ENCODE measurements at places on chromosomes 2 and 18.

GRCh38 chr18:46536215-46536874, 120.7 kb downstream of the LOXHD1 start:
- DNase-seq: no peak

DNA sequence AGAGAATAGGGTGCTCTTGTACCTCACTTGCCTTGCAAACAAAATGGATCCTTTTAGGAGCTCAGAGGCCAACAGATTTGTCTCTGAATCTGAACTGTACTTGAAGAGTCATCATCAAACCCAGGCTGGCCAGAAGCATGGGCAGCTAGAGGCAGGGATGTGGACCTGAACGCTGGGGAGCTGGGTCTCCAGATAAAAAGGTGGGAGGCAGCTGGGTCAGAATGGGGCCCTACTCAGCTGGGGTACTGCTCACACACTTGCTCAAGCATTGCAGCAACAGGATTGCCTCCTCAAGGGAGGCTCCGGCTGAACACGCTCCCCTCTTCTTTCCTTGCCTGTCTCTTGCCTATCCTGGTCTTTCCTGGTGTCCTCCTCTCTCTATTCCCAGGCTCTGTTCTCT, 57.3 kb upstream of the SIX3 start:
- DNase-seq: no peak

DNA sequence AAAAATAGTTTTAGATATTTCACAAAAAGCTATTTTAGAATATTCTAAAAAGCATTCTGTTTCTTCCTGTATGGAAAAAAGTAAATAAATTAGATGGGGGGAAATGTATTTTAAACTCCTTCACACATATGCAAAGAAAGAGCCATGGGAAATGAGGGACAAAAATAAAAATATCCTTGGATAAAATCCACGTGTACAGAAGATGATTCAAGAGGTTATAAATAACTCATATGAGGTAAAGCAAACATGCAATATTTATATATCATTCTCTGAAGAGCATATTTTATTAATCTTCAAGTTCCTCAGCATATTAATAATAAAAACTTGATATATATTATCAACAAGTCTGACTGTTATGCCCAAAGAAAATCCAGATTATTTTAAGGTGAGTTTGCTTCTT, 8.8 kb upstream of the GFPT1 start:
- no peak for DNase-seq

- no peak for DNase-seq
Observed at GRCh38 chr2:168550670-168551069, 94.6 kb downstream of the CERS6 start.

DNA sequence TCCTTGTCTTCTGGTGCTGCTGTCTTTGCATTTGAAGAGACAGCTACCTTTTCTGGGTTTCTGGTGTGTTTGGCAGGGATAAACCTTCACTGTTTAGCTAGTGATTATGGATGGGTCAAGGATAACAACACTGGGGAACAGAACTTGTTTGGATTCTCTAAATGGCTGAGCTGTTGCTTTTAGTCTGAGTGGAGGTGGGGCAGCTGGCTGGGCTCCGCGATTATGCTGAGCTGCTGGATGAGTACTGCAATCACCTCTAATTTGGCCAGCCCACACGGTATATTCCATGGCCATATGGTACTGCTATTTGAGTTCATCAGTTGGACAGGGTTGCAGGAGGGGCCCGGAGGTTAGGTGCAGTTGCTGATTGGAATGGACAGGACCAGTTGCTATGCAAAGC, 361.6 kb upstream of the TFPI start:
- no peak for DNase-seq

DNA sequence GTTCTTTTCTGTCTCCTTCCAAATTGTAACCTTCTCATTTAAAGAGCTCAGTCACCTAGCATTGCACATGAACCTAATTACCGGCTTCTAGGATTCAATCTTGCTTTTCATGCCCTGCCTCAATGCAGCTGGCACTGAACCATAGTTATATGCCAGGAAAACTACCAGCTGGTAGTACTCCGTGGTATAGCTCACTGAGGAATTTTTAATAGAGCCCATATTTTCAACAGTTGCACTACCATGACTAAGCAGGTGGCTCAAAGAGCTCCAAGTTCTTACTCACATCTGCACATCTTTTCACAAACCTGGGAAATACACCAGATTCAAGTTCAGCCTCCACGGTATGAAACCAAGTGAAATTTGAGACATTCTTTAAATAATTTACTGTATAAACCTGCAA, 363.5 kb downstream of the GRB14 start:
- no peak for DNase-seq

DNA sequence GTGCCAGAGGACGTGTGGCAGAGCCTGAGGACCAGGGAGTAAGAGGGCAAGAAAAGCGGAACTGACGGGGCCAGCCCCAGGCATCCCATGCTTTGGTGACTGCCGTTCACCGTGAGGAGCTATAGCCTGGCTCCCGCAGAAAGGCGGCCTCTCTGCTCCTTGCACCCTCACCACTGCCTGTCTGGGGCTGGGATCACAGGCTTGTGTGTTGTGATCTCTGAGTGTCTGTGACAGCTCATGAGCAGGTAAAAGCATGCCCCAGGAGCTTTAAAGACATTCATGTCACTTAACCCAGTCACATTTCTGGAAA, 266.8 kb upstream of the RAB6C start:
- DNase-seq: no peak

GRCh38 chr18:51645607-51646006, 448.1 kb upstream of the MEX3C start:
- DNase-seq: no peak

DNA sequence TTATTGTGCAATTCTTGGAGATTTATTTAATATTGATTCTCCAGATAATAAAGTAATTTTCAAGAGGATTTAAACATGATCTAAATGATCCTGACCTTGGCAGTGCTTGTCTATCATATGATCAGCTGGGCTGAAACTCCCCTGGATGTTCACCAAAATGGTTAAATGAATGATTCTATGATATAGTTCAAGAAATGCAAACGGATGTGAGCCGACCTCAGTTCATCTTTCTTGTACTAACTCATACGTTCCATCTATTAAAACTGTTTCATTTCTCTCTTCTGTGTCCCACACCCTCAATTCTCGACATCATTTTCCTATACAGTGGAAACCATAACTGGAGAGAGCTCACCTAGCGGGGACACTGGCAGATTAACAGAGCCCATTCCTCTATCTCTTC, 281.7 kb upstream of the CCDC68 start:
- no peak for DNase-seq

GRCh38 chr2:162591403-162592083, 247.0 kb downstream of the KCNH7 start:
- DNase-seq: no peak

DNA sequence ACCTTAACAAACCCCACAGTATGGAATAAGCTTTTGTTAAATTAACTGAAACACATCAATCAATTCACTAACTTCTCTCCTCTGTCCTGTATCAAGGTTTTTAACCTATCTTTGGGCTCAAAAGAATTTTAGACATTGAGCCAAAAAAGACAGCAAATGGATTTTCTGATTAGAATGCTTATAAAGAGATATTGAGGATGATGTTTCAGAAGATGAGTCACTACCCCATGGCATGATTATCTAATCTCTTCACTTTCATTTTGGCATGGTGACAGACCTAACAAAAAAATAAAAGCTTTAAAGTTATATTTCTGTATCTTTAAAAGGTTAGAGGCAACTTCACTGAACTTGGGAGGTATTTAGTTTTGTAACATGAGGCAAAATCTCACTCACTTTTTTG, 55.5 kb downstream of the SGPP2 start:
- DNase-seq: no peak

GRCh38 chr2:6535572-6535971, 330.1 kb downstream of the CMPK2 start:
- no peak for DNase-seq

DNA sequence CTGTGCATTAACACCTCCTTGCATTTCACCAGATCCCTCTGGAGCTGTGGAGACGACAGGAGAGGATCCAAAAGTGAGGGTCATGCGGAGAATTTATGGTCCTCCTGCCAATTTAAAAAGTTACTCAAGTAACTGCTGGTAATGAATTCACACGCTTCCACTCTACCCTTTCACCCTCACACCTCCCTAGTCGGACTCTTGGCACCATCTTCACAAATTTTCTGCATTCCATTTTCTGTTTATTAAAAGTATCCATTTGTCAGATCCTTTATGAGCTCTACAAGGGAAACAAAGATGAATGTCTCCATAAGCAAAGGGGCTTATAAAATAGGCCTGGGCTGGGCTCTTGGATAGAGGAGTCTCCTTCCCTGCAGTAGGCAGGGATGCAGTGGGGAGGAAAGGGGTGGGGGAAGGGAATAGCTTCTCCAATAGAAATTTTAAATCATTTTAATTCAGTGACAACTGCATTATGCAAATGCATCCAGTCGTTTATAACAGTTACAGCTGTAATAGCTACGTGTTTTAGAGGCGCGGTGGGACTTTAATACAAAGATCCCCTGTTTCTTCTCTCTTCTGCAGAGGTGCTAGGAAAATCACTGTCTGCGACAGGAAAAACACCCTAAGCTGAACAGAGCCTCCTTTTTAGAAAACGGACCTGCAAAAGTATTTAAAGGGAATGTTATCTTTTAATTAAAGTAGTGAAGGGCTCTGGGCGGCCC, 132.2 kb downstream of the EPHA4 start:
- no peak for DNase-seq

GRCh38 chr2:17805717-17806363, 10.4 kb upstream of the MSGN1 start:
- DNase-seq: no peak

GRCh38 chr18:3103576-3103975, 90.6 kb upstream of the LPIN2 start:
- DNase-seq: no peak

DNA sequence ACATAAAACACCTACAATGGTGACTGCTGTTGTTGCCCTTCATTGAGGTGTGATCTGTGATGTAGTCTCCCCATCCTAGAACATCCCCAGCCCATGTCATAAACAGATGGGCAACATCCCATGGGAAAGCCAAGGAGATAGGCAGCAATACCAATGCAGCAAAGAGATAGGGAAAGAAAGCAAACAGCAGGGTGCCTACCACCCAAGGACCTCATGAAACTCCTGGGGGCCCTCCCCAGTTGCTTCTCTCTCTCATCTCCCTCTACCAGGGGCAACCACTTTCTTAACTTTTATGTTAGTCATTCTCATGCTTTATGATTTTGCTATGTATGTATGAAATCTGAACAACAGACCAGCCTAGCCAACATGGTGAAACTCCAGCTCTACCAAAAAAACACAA, 8.1 kb upstream of the ITPRIPL1 start:
- no peak for DNase-seq

GRCh38 chr2:37947306-37947705, 22.2 kb downstream of the RMDN2 start:
- DNase-seq: no peak

- no peak for DNase-seq
Observed at GRCh38 chr2:172100080-172100934, 2.4 kb downstream of the DLX2 start.

GRCh38 chr2:138600732-138601457, 99.3 kb downstream of the SPOPL start:
- DNase-seq: no peak

DNA sequence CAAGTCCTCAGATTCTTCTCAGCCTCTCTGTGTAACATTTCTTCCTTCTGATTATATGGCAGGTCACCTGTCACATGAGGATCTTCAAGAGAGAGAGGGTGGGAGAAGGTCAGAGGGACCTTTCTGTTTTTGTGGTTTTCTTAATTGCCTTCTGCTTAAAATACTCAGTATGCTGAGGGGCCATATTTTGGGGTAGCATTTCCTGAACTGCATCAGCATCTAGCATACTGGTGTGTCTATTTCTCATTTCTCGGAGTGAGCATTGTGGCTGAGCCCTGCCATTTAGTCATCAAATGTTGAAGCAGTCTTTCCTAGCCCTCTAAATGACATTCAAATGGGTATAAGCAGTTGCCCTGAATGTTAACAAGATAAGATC, 162.7 kb downstream of the MYO3B start:
- no peak for DNase-seq

- no peak for DNase-seq
Observed at GRCh38 chr2:95166065-95166763, 605 bp downstream of the ZNF2 start.

GRCh38 chr2:127196998-127197397, 23.1 kb downstream of the CYP27C1 start:
- no peak for DNase-seq

- DNase-seq: no peak
Observed at GRCh38 chr2:127361929-127362885, 25.6 kb downstream of the MAP3K2 start.

GRCh38 chr2:174477759-174478158, 9.1 kb downstream of the GPR155 start:
- no peak for DNase-seq

- DNase-seq: no peak
Observed at GRCh38 chr18:70468861-70469547, 180.2 kb downstream of the SOCS6 start.

DNA sequence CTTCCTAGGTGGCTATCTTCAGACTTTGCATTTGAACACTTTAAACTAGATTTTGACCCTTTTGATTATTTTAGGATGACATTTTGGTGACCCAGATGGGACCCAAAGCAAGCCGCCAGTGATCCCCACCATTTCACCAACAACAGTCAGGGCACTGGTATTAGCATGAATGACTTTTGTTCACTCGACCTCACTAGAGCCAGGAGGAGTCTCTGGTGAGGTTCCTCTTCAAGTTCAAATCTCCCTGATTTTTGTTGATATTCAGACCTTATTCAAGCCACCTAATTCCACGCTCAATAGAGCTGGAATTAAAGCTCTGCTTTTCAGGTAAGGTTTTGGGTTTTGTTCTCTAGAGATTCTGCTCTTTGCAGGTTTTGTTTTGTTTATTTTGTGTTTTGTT, 202.3 kb downstream of the MREG start:
- no peak for DNase-seq

DNA sequence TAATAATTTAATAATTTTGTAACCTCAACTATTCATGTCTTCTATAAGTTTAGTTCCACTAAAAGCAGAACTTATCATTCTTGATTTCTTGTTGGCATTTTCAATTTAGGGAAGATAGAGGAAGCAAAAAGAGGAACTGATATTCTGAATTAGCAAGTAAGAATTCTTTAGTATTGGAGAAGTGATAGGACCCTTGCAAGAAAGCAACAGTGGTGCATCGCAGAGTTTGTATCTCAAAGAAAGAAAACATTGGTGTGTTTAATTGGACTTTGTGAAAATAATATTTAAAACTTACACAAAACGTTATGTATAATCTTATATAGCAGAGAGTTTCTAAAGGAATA, 36.5 kb upstream of the TNFRSF11A start:
- DNase-seq: no peak

DNA sequence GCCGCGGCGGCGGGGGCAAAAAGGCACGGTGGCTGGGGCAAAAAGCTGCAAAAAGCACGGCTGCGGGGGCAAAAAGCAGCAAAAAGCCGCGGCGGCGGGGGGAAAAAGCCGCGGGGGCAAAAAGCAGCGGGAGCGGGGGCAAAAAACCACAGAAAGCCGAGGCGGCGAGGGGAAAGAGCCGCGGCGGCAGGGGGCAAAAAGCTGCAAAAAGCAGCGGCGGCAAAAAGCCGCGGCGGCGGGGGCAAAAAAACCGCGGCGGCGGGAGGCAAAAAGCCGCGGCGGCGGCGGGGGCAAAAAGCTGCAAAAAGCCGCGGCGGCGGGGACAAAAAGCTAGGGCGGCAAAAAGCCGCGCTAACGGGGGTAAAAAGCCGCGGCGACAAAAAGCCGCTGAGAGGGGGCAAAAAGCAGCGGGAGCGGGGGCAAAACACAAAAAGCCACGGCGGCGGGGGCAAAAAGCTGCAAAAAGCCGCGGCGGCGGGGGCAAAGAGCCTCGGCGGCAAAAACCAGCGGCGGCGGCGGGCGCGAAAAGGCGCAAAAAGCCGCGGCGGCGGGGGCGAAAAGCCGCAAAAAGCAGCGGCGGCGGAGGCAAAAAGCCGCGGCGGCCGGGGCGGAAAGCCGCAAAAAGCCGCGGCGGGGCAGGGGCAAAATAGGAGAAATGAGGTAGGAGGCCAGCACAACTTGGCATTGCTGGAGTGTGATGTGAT, 123.4 kb downstream of the ANKRD30BL start:
- no peak for DNase-seq
